ENCODE measurements at places on chromosomes 2 and 18.

GRCh38 chr2:39851651-39852110, 72.6 kb upstream of the THUMPD2 start:
- no peak for DNase-seq

- DNase-seq: no peak
These were observed 224.5 kb downstream of the TRIB2 start for GRCh38 chr2:12941203-12941602.

GRCh38 chr2:181354626-181355025, 102.6 kb upstream of the ITGA4 start:
- no peak for DNase-seq

GRCh38 chr18:3688690-3689089, 238.7 kb downstream of the TGIF1 start:
- DNase-seq: no peak

DNA sequence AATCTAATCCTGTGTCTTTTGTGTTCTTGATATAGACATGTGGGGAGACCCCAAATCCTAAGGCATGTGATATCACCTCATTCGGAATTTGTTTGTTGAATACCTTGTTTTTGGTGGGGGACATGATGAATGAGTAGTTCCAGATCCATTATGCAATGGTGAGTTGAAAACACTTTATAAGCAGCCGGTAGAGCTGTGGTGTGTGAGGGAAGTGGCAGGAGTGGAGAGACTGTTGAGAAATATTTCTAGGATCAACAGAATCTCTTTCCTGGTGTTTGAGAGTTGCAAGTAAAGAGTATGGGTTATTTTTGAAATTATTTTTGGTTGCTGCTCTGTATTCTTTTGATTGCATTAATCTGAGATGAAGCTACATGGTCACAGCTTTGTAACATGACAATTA, 34.4 kb downstream of the LHCGR start:
- DNase-seq: no peak

DNA sequence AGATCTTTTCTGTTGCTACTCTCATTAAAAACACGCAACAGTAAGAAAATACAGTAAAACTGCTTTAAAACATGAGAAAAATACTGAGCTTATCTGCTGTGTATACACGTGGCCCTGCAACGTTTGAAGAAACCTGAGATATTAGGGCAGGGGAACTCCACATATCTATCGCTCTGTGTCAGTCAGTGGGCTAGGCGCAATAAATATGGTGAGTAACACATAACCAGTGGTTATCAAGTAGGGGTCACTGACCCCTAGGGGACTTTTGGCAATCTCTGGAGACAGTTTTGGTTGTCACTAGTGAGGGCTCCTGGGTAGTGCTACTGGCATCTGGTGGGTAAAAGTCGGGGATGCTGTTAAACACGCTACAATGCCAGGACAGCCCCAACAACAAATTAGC, 14.9 kb downstream of the STAT1 start:
- DNase-seq: no peak

DNA sequence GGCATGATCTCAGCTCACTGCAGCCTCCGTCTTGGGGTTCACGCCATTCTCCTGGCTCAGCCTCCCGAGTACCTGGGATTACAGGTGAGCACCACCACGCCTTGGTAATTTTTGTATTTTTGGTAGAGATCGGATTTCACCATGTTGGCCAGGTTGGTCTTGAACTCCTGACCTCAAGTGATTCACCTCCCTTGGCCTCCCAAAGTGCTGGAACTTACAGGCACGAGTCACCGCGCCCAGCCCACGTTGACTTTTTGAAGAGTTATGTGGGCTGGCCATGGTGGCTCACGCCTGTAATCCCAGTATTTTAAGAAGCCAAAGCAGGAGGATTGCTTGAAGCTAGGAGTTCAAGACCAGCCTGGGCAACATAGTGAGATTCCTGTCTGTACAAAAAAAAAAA, 20.8 kb downstream of the CCL20 start:
- no peak for DNase-seq

- peak; percentile 32 for DNase-seq
These were observed at the start of gene SCN7A for GRCh38 chr2:166494140-166494624. Gene SCN7A, minus strand, starts transcription at chr2:166494249. Its CDS starts 16,553 bp downstream, at chr2:166477696.

- no peak for DNase-seq
These were observed 14.0 kb downstream of the DYM start for GRCh38 chr18:49446481-49446880.

DNA sequence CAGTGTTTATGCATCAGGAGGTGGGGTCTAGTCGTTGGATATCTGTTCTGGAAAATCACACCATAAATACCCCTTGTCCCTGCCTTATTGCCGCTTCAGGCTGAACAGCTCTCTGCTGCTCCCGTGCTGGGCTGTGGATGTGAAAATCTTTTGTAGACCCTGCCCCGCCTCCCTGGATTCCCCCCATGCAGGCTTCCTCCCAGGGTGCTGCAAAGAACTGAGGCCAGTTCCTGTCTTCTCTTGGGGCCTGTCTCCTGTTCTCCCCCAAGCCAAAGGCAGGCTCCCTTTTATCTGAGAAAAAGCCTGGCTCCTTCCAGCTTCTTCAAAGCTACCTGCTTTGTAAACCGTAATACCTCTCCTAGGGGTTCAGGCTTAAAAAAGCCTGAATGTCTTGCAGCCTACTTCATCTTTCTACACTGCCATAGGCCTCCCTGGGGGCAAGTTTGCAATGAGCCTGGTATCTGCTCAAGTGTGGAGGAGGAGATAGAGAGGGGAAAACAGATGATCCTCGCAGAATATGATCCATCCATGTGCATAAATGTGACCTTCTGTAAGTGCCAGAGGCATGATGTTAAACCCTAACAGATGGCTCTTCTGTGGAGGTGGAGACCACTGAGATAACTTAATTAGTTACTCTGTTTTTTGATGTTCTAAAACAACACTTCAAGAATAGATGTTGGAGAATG, 55.3 kb downstream of the VWA3B start:
- DNase-seq: no peak

DNA sequence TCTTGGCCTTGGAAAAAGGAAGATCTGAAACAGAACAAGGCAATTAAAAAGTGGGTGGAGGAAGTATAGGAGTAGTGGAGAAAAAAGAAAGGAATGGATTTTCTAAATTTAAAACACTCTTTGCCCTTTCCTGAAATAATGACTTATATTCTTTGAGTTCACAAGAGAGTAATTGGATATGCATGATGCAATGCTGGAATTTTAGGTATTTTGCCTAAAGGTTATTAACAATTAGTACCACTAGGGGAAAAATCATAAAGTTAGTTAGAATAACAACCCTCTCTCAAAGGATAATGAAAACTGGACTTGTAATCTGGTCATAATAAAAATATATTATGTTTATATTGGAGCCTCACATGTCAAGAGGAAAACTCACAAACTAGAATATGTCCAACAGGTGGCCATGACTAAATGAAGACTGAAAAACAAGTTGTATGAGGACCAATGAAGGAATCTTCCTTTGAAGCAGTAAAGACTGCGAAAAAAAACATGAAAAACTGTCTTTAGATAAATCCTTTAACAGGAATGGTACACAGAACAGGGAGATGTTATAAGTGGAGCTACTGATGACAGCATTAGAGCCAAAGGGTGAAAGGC, 281.8 kb downstream of the NCKAP5 start:
- no peak for DNase-seq

DNA sequence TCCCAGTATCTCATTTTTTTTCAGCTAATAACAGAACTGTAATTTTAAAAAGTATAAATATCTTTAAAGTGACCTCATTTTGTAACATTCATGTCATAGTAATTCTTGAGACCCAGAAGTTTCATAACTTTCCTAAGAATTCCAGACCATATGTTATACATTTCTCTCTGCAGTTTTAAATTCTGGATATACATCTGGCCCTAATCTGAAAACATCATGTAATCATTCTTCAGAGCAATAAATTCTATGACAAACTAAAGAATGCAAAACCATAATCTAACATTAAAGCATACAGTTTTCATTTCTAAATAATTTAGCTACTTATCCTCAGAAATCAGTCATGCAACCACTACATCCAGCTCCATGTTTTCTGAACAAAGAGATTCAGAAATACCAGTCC, 198.3 kb upstream of the SLC35G4 start:
- DNase-seq: no peak

DNA sequence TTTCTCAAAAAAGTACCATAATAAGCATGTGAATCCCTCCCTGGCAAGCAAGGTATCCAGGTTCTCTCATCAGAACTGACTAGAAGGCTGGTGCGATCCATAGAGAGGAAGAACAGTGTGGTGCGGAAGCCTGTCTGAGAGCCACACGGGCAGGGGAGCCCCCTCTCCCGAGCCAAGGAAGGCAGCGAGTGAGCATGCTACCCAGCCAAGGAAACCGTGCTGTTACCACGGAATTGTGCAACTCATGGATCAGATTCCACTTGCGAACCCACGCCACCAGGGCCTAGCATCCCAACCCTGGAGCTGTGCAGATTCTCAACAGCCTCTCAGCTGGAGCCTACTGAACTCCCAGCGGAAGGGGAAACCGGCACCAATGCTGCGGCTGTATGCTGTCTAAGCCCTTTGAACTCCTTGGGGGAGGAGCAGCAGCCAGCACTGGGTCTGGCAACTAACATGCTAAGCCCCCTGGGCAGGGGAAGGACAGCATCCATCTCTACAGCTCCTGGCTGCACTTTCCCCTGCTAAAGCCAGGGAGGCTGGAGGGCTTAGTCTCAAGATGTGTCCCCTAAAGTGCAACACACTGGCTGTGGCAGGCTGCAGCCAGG, 823.1 kb downstream of the EPHA4 start:
- DNase-seq: no peak

- DNase-seq: no peak
These were observed 120.0 kb upstream of the SCN7A start for GRCh38 chr2:166614029-166614428.

DNA sequence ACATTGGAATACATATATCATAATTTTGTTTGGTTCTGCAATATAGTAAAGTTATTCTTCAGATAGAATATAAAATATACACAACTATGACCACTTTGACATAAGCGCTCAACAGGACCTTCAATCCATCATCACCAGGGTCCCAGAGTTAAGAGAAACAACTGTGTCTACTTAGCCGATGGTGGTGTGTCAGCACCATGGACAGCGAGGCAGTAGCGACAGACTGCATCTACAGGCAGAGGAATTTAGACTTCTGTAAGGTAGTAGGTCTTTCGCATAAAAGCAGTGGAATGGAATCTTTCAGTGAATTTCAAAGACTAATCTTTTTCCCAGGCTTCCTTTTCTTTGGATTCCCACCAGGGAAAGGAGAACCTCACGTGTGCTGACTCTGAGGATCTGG, 20.5 kb upstream of the LRPPRC start:
- peak; percentile 72 for DNase-seq

DNA sequence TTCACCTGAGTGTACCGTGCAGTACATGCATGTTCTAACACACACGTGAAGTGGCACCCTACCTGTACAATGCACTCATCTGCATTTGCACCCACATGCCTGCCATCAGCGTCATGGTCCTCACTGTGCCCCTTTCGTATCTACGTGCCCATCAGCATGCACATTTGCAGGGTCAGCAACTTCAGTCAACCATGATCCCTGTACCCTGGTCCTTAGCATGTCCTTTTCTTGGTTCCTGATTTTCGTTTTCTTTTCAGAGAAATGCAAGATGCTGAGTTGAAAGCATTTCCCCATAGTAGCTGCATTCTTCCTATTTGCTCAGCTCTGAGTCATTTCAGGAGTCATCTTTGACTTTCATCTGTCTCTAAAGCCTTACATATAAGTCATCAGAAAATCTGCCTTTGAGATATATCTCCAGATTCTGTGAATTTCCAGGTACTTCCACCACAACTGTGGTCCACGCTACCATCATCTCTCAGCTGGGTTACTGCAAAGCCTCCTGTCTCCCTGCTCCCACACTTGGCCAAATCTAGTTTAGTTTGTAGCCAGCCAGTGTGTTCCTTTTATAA, 14.7 kb upstream of the PUM2 start:
- no peak for DNase-seq

- DNase-seq: no peak
These were observed 17.8 kb upstream of the SLC25A52 start for GRCh38 chr18:31778391-31778950.

GRCh38 chr2:140621583-140622362, 1509.0 kb downstream of the LRP1B start:
- DNase-seq: no peak

GRCh38 chr18:73842795-73843394, 304.7 kb downstream of the FBXO15 start:
- DNase-seq: peak; percentile 73

- no peak for DNase-seq
These were observed 226.1 kb upstream of the REV1 start for GRCh38 chr2:99715956-99716355.

GRCh38 chr2:182381225-182381624, 45.6 kb downstream of the PDE1A start:
- DNase-seq: no peak

- no peak for DNase-seq
These were observed 35.6 kb upstream of the UBE2F start for GRCh38 chr2:237931205-237931721.

DNA sequence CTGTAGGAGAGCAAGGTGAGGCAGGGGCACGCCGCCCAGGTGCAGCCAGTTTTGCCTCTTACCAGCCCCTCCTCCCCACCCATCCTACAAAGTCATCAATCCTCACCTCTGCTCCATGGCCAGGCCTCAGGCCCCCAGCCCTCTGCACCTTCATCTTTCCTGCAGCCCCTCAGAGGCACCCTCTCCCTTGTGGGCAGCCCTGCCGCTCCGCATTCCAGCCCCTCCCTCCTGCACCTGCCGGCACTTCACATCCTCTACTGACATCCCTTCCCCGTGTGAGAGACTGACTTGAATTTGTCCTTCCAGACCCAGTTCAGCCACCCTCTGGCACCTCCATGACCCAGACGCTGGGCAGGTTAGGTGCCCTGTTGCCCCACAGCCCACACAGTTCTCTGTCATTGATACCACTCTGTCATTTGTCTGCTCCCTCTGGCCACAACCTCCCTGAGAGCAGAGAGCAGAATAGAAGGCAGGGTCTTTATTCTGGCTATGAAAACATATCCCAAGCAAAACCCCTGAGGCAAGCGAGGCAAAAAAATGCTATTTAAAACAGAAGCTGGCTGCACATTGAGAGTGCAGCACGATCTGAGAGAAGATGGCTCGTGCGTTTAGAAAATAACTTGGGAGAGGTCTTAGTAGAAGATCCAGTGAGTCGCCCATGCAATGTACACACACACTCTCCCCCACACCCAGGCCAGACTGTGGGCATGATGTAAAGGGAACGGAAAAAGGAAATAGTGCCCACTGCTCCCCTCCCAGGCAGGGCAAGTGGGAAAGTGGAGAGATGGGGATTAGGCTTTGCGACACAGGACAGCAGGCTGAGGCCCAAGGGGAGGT, 25.9 kb downstream of the SDC1 start:
- no peak for DNase-seq

- no peak for DNase-seq
These were observed 264.5 kb downstream of the CNTNAP5 start for GRCh38 chr2:124289615-124290014.

DNA sequence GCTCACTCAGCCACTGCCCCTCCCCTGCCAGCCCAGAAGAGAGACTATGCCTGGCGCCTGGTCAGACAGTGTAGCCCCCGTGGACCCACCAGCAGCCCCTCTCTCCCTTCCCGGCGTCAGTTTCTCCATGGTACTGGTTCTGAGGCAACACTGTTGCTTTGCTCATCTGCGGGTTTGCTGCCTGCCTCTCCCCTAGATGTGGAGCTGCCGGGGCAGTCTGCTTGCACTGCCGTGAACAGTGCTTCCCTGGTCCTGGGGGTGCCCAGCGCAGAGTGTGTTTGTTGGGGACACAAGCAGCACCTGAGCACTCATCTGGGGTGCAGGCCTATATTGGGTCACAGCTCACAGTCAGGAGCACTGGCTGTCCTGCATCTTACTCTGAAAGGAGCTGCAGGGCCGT, 309.9 kb downstream of the NDUFA10 start:
- DNase-seq: no peak

- DNase-seq: no peak
These were observed 465.1 kb downstream of the TGIF1 start for GRCh38 chr18:3914833-3915610.

GRCh38 chr2:230758566-230759480, 46.2 kb downstream of the CAB39 start:
- DNase-seq: no peak
